A549 treated with CORT108297 at 1 μM for 4 hours (cell line): ENCODE measurements at places on chromosomes 13 and 19. TPM values are rescaled to one million over a fixed set of nuclear protein-coding genes. Genes with fewer than 3 reads are reported as not detected.

Gene IGSF23
- 0.23 to 0.57 TPM (median 0.32 TPM) in 5 replicates for total RNA-seq

Gene ZNF226
- 19.2 to 20.9 TPM (median 20.2 TPM) in 5 replicates for total RNA-seq

Gene WTIP
- total RNA-seq, result 22.6 to 35.1 TPM (median 33.4 TPM) in 5 replicates

Gene SIX5
- total RNA-seq, result 18.9 to 34.0 TPM (median 32.5 TPM) in 5 replicates

Gene NLRP5
- not detected in 5 replicates for total RNA-seq

Gene ZNF266
- 3.4 to 4.2 TPM (median 3.5 TPM) in 5 replicates for total RNA-seq

Gene OR4F17
- total RNA-seq, result not detected in 5 replicates

Gene KLHL1
- not detected in 5 replicates for total RNA-seq

Gene NDUFA13
- total RNA-seq, result 150 to 186 TPM (median 159 TPM) in 5 replicates

Gene S1PR4
- 0.12 to 0.18 TPM (median 0.15 TPM) in 4 of 5 replicates, not detected in the other for total RNA-seq

Gene OVOL3
- total RNA-seq, result 0.15 to 0.74 TPM (median 0.38 TPM) in 4 of 5 replicates, not detected in the other

Gene CD79A
- total RNA-seq, result 0.47 to 1.3 TPM (median 1.0 TPM) in 5 replicates

Gene CYP2A7
- total RNA-seq, result not detected in 5 replicates

Gene PSG5
- total RNA-seq, result 0.54 to 0.79 TPM (median 0.58 TPM) in 5 replicates

Gene OR7C1
- not detected in 5 replicates for total RNA-seq

Gene NACC1
- 31.3 to 44.9 TPM (median 41.3 TPM) in 5 replicates for total RNA-seq

Gene PTGER1
- total RNA-seq, result 0.10 to 0.15 TPM (median 0.13 TPM) in 3 of 5 replicates, not detected in the others

Gene DCLK1
- total RNA-seq, result 0.76 to 1.1 TPM (median 0.89 TPM) in 5 replicates

Gene ZNF587
- 6.1 to 7.8 TPM (median 6.4 TPM) in 5 replicates for total RNA-seq

Gene MBD3L2
- not detected in 5 replicates for total RNA-seq

Gene ZNF541
- total RNA-seq, result not detected in 5 replicates

Gene TTC9B
- 0.14 to 1.1 TPM (median 0.69 TPM) in 5 replicates for total RNA-seq

Gene TSHZ3
- 2.2 to 3.7 TPM (median 3.1 TPM) in 5 replicates for total RNA-seq

Gene METTL21C
- not detected in 5 replicates for total RNA-seq

Gene CLEC17A
- total RNA-seq, result 0.09 TPM in 1 of 5 replicates, not detected in the others

Gene VSTM2B
- total RNA-seq, result 0.07 to 0.09 TPM in 2 of 5 replicates, not detected in the others

Gene ZNF358
- total RNA-seq, result 17.1 to 19.2 TPM (median 18.1 TPM) in 5 replicates

Gene RSPH6A
- total RNA-seq, result not detected in 5 replicates

Gene CACNG6
- 8.5 to 13.8 TPM (median 13.2 TPM) in 5 replicates for total RNA-seq

Gene FCAR
- total RNA-seq, result not detected in 5 replicates

Gene ANKRD24
- total RNA-seq, result 0.17 to 0.26 TPM (median 0.21 TPM) in 5 replicates

Gene ZNF429
- not detected in 5 replicates for total RNA-seq

Gene UNC13A
- total RNA-seq, result 1.3 to 2.2 TPM (median 1.9 TPM) in 5 replicates

Gene ZSWIM9
- 5.7 to 8.7 TPM (median 7.2 TPM) in 5 replicates for total RNA-seq
